ENCODE measurements at places on chromosomes 1 and 21.
A peak's percentile ranks its signal among the peaks of the same experiment; 100 is the strongest.

GRCh38 chr1:26900815-26901511 lies 696 bp upstream of the GPATCH3 start:
- DNase-seq = no peak

DNA sequence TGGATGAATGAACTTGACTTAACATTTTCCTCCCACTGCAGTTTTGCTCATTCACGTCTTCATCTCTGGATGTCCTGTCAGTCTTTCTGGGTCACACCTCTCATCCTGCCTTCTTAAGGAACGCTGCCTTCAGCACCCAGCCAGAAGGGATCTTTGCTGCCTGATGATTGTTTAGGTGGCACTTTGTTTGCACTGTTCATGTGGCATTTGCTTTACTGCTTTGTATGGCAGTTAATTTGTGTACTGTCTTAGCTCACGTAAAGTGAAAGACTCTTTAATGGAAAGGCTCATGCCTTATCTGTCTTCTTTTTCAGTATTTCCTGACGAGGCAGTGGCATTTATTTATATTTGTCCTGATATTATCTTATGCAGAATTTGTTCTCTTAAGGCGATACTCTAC lies 4.9 kb downstream of the MIA3 start:
- no peak for DNase-seq

DNA sequence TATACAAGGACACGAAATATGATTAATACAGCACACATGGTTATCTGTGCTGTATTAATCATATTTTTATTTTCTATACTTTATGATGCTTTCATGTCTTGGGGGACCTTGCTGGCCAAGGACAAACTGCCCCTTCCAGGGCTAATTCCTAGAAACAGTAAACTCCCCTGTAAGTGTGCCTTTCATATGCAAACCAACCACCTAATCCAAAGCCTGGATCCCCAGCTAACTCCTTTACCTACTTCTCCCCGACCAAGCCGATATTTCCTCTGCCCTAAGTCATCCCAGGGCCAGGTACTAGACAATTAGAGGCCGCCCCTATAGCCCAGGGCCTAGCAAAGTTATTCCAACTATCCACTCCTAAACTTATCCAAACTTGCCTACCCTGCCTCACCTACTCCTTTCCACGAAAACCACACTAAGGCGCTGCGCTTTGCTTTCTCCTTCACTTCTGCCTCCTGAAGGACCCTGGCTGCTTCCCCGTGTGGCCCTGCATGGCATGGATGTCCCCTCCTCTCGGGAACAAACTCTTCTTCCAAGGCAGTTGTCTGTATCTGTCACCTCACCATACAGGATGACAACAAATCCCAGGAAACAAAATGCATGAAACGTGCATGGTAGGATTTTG lies 10.2 kb downstream of the SH3BP5L start:
- no peak for DNase-seq

GRCh38 chr1:96643519-96643918 lies 78.1 kb upstream of the PTBP2 start:
- DNase-seq = no peak

- DNase-seq = no peak
These were observed 13.3 kb downstream of the C1orf162 start for GRCh38 chr1:111487133-111487532.

GRCh38 chr1:11977625-11978024 lies 2.6 kb upstream of the MFN2 start:
- no peak for DNase-seq

DNA sequence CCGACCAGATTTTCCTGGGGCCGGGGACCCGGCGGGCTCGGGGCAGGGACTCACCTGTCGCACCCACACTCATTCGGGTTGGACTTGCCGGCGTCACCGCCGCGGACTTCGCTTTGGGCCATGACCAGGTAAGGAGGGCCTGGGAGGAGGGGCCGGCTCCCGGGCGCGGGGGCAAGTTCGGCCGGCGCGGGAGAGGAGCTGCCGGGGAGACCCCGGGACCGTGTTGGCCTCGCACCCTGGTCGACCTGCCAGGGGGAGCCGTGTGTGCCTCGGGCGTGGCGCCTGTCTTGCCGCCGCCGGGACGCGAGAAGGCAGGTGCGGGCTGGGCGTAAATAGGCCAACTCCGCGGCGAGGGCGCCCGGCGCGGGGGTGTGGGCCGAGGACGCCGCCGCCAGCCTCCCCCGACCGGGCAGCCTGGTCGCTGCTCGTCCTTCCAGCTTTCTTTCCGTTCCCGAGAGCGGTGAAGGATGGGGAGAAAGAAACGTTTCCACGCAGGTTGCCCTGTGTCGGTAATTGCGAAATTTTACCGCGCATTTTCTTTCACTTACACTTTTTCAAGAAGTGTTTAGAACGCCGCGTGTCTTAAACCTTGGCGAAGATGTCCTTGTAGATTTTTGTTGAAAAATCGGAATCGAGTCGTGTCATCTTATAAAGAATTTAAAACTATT lies 558 bp downstream of the USP1 start:
- peak; percentile 61 for DNase-seq

DNA sequence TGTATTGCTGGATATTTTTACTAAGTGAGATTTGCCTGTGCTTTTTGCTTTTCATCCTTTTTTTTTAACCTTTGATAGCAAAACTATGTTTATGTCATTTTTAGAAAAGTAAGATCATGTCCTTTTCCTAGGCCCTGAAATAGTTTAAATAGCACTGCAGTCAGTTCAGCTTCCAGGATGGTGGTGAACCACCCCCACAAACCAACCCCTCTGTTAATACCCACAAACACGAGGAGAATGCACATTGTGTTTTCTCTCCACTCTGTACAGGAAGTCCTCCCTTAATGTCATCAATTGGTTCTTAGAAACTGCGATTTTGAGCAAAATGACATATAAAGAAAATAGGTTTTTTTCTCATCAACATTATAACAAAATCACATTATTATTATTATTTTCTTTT lies 117.7 kb upstream of the DSCAM start:
- DNase-seq = no peak

GRCh38 chr1:156124557-156125483 lies 10.3 kb downstream of the LMNA start:
- DNase-seq = no peak

- no peak for DNase-seq
These were observed 248.2 kb downstream of the MATN1 start for GRCh38 chr1:30475201-30475600.

DNA sequence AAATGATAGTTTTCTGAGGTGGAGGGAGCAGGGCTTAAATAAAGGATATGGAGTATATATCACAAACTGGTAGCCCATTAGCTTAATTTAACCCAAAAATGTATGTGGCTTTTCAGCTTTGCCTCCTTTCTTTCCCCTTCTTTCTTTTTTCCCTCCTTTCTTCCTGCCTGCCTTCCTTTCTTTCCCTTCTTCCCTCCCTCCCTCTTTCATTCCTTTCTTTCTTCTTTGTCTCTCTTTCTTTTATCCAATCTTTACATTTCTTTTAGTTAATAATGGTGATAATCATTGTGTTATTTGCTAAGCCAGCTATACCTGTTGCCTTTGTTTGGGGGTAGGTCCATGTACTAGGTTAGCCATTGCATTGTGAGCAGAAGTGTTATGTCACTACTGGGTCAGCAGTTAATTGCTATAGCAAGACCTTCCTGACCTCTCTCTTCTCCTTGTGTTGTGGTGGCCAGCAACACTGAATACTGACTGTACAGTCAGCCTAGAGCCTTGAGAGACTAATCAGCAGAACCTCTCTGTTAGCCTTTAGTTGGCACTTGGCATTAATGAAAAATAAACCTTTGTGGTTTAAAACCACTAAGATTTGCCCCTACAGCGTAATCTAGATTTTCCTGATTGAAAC lies 5.1 kb downstream of the GORAB start:
- DNase-seq = no peak

DNA sequence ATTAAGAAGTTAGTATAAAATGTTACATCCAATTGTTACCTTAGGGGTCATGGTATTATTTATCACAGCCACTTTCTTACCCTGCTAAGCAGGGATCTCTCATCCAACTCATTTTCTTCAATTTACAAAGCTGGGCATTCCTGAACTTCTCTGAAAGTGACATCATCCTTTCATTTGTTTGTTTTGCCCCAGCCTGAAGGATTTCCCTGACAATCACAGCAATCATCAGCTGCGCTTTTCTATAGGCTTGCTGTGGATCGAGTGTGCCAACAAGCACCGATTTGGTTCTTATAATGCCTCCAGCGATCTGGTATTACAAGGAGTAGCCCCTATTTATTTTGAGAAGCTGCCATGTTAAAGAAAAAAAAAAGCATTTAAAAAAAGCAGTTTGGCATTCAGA lies 240.2 kb downstream of the USH2A start:
- DNase-seq = peak; percentile 65

DNA sequence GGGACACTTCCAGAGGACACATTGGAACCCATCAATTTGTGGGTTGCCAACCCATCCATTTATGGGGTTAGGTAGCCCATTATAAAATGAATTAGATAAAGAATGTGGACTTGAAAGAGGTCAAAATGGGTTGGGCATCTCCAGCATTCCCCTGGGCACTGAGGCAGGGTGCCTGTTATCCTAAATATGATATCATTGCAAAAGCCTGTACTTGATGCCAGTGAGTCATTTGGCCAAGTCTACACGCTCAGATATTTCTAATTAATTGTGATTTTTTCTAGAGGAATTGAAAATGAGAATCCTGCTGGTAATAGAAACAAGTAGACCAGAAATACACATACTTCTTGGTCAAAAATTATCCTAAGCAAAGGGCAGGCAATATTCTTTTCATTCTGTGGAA lies 21.9 kb upstream of the NBL1 start:
- no peak for DNase-seq

GRCh38 chr21:36534656-36535055 lies 54.7 kb upstream of the CLDN14 start:
- DNase-seq = no peak

DNA sequence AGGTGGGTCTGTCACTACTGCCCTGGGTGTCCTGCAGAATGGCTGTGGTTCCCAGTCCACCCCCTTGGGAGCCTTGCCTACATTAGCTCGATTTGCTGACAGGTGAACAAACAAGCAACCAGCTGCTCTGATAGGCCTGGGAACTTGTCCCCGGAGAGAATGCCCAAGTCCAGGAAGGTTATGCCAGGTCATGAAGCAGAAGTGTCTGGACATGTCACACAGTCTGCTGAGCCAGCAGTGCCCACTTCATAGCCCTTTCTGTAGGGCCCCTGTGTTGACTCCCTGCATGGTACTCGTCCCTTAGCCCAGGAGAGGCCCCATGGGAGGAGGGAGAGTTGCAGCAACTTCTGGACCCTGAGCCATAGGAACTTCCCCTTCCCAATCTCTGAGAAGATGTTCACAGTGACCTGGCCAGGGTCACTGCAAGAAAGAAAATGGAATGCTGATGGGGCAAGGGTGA lies 31.0 kb downstream of the UCK2 start:
- no peak for DNase-seq

DNA sequence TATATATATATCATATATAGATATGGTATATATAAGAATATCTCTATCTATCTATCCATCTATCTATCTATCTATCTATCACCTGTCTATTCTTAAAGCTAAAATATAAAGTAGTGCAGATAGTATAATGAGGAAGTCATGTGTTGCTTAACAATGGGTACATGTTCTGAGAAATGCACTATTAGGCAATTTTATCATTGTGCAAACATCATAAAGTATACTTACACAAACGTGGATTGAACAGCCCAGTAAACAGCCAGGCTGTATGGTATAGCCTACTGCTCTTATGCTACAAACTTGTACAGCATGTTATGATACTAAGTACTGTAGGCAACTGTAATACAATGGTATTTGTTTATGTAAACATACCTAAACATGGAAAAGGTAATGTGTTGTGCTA lies 621.0 kb upstream of the NCAM2 start:
- no peak for DNase-seq

DNA sequence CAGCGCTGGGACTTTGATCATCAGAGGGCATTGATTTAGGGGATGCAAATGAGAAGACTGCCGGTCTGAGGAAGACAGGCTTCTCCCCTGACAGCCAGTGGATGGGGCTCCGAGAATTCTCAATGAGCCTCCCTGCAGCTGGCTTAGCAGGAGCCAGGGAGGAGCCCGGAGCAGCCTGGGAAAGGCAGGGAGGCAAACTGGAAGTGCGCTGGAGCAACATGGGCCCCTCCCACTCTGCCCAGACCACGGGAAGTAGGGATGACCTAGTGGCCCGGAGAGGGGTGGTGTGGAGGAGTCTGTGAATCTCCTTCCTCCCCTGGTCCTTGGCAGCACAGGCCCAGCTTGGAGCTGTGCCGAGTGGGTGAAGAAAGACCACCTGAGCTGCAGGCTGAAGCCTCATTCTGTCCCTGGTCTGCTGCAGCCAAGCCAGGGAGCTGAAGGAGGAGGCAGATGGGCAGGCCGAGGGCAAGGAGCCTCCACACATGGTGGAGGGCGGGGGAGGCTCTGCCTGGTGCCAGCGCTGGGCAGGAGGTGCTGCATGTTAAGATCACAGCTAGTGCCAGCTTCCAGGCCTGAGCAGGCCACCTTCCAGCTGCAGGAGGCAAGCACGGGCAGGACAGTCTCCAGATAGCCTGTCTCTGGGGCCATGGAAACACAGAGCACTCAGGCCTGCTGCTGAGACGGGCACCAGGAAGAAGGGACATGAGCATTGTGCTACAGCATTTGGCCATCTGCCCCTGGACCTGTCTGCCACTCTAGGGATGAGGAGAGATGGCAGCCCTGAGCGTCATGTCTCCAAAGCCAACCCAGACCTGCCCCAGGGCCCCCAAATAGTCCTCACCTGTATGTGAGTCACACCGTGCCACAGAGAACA lies 12.2 kb upstream of the CLSTN1 start:
- peak; percentile 83 for DNase-seq

DNA sequence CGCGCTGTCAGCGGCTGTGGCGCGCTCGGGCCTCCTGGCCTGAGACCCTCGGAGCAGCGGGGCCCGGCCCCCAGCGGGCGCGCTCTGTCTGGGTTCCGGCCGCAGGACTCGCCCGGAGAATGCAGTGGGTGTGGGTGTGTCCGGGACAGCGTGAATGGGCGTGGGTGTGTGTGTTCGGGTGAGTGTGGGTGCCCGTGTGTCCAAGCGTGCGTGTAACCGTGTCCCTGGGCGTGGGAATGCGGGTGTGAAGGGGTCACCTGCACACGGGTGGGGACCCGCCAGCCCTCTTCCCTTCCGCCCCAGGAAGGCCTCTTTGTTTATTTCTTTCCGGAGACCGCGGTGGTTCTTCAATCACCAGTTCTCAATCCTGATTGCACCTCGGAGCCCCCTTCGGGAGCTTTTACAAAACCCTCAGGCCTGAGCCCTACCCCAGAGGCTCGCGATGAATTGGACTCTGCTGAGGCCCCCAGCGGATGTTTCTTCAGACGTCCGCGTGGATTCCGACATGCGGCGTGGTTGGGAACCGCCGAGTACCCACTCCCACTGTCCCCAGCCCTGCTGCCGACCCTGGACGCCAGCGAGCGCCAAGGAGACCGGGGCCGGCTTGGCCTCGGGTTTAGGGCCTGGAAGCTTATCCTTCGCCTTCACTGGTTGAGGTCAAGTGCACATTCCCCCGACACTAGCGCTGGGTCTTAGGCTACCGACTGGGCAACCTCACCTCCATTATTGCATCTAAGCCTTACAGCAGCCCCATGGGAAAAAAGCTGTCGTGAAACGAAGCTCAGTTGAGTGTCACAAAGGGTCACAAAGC lies 19.3 kb downstream of the SERTAD4 start:
- peak; percentile 62 for DNase-seq

- no peak for DNase-seq
These were observed 113.1 kb downstream of the SLC45A1 start for GRCh38 chr1:8431019-8431418.
